ENCODE measurements at places on chromosomes 16 and 17.

DNA sequence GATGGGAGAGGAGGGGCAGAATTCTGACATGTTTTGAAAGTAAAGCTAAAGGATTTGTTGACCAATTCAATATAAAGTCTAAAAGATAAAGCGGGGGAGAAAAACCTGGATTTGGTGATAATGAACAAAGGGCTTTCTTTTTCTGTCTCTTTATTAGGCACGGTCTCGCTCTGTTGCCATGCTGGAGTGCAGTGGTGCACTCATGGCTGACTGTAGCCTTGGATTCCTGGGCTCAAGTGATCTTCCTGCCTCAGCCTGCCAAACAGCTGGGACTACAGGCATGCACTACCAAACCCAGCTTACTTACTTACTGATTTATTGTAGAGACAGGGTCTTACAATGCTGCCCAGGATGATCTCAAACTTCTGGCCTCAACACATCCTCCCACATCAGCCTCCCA, 7.5 kb downstream of the CDR2 start:
- no peak for DNase-seq

GRCh38 chr17:50638606-50638965, 3.9 kb downstream of the ABCC3 start:
- DNase-seq, result no peak

GRCh38 chr17:2157675-2158395, 102.9 kb downstream of the HIC1 start:
- no peak for DNase-seq

- no peak for DNase-seq
Observed at GRCh38 chr16:72829846-72830775, 217.8 kb downstream of the ZFHX3 start.

DNA sequence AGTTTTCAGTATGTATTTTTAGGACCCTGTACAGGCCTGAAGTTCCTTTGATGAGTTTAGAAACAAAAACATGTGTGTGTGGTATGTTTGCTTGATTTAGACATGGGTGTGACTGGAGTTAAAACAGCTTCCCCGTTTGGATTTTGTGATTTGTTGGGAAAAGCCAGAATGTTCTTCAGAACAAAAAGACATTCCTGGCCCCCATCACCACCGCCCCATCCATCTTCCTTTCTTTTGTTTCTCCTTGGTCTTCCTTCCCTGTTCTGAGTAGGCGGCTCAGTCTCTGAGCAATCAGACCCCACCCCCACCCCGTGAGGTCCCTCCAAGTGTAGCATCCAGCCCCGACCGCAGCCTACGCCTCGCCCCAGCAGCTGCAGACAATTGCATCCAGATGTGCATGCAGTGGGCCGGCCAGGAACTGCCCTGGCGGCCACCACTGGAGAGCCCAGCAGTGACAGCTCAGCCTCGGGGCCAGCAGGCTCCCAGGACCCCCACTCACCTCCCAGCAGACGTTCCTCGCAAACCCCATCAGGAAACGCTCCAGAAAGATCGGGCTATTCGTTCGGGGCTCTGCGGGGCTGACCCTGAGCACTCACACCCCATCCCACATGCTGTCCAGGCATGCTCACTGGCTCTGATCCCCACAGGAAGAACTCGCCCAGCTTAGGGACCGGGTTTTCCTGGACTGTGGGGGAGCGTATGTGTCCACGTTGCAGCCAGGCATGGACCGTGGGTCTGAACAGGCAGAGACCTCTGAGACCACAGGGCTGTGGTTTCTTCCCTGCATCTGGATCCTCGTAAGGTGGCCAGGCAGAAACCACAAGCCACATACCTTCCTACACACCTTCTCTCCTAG, 99.8 kb upstream of the CDH5 start:
- no peak for DNase-seq

GRCh38 chr17:11561702-11562101, 36.6 kb upstream of the DNAH9 start:
- no peak for DNase-seq

DNA sequence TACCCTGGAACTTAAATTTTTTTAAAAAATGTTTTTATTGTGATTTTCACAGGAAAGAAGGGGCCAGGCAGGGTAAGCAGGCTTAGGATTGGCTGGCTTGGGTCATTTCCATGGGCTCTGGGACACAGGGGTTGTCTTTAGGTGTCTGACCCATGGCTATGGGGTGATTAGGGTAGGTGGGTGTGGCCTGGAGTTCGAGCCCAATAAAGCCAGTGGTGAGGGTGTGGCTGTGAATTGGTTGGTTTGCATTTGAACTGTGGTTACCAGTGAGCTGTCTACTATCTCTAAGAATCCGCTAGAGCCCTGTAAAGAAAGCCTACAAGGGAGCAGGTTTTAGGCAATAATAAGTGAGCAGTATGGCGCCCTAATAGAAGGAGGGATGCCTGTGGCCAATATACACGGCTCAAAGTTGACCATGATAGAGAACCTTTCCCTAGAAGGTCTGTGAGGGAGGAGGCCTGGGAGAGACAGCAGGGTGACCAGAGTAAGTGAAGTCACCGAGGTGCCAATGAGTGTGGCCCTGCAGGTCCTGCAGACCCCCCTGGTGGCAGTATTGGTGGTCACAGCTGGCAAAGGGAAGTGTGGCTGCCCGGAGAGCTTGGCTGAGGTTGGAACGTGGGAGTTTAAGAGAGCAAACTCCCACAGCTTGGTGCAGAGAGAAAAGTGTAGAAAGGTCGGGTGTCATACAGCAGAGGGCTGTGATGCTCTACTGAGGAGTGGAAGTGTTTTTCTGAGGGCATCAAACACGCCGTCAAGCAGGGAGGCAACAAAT, 454.0 kb downstream of the WWOX start:
- no peak for DNase-seq

DNA sequence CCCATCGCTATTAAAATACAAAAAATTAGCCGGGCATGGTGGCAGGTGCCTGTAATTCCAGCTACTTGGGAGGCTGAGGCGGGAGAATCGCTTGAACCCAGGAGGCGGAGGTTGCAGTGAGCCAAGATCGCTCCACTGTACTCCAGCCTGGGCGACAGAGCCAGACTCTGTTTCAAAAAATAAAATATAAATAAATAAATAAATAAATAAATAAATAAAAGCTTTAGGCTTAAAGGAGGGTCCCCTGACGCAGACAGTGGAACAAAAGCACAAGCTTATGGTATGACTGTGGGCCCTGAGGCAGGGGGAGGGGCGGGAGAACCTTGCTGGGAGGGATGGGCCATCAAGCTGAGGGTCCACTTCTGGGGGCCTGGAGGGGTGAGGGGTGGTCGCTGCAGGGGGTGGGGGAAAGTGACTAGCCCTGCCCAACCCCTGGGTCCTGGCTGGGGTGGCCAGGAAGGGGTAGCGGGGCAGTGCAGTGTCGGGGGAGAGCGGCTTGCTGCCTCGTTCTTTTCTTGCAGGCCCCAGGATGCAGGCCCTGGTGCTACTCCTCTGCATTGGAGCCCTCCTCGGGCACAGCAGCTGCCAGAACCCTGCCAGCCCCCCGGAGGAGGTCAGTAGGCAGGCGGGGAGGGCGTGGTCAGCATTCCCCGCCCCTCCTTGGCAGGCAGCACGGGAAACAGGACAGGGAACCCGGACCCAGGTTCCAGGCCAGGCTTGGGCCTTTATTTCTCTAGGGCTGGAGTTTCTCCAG, 4.7 kb downstream of the SERPINF1 start:
- DNase-seq, result no peak
